Osteocyte (in vitro differentiated cells): ENCODE measurements at places on chromosomes 1 and 21. TPM values are rescaled to one million over a fixed set of nuclear protein-coding genes. Genes with fewer than 3 reads are reported as not detected.
A peak's percentile ranks its signal among the peaks of the same experiment; 100 is the strongest.

GRCh38 chr1:98073823-98074222, 153.0 kb upstream of the DPYD start:
- H3K4me3 ChIP-seq, result no peak overlapping the region
- no peaks in the 10 kb centered on the region for H3K36me3 ChIP-seq
- DNase-seq, result no peak
- peaks cover 28% of the 10 kb centered on the region for H3K4me1 ChIP-seq
- H3K27me3 ChIP-seq, result no peaks in the 10 kb centered on the region

GRCh38 chr1:230286890-230287269, 139.3 kb downstream of the PGBD5 start:
- H3K4me1 ChIP-seq, result no peaks in the 10 kb centered on the region
- H3K4me3 ChIP-seq, result no peak overlapping the region
- peaks cover 13% of the 10 kb centered on the region for H3K36me3 ChIP-seq
- DNase-seq, result no peak
- peaks cover 2% of the 10 kb centered on the region for H3K27me3 ChIP-seq
- H3K27ac ChIP-seq, result no peak overlapping the region

DNA sequence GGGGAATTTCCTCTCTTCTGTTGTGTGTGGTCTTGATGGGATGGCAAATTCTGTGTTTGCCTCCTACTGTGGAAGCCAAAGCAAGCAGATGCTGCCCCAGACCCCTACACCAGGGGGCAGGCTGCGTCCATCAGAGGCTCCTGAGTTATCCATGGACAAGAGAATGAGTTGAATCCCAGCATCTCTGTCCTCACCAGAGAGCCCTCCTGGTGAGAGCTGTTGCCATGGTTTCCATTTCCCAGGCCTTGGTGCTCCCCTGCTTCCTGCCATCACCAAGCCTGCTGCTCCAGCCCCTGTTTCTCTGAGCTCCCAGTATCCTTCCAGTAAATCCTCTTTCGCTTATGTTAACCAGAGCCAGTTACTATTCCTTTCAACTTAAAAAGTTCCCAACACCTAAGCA, 20.4 kb upstream of the GNG12 start:
- no peak overlapping the region for H3K27ac ChIP-seq
- no peaks in the 10 kb centered on the region for H3K36me3 ChIP-seq
- no peak overlapping the region for H3K4me3 ChIP-seq
- peaks cover 25% of the 10 kb centered on the region for H3K4me1 ChIP-seq
- peak; percentile 91 for DNase-seq

DNA sequence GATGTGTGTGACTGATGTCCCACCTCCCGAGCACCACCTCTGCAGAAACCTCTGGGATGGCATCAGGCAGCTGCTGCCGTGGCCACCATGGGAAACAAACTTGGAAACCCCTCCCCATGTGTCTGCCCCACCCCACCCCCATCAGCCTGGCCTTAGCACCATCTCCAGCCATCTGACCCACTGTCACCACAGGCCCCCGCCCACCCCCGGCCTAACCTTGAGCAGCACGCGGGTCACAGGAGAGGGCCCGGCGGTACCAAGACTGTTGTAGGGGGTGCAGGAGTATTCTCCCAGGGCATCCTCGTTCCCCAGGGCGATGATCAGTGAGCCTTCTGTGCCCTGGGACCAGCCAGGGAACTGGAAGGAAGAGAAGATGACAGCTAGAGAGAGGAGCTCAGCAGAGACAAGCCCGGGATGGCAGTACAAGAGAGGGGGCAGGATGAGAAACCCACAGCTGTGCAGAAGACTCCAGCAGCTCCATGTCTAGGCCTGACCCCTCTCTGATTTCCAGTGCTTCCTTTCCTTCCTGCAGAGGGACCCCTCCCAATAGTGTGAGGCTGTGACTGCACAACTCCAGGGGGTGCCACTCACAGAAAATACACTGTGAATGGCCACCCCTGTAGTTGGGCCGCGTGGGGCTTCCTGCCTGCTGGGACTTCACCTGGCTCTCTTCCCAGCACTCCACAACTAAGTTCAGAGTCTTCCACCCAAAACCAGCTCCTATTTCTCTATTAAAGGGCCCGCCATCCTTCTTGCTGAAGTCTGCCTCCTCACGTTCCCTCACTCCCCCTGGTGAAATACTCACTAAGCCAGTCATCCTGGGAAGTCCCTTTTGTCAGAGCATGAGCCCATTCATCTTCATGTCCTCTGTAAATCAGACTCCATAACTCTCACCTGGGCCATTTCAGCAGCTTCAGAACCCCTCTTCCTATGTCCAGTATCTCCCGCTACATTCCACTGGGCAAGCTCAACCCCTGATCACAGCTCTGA, 7.3 kb upstream of the TAGLN2 start:
- DNase-seq, result no peak
- no peak overlapping the region for H3K27ac ChIP-seq
- H3K4me3 ChIP-seq, result no peak overlapping the region
- no peaks in the 10 kb centered on the region for H3K4me1 ChIP-seq
- peaks cover 9% of the 10 kb centered on the region for H3K27me3 ChIP-seq
- no peaks in the 10 kb centered on the region for H3K36me3 ChIP-seq

DNA sequence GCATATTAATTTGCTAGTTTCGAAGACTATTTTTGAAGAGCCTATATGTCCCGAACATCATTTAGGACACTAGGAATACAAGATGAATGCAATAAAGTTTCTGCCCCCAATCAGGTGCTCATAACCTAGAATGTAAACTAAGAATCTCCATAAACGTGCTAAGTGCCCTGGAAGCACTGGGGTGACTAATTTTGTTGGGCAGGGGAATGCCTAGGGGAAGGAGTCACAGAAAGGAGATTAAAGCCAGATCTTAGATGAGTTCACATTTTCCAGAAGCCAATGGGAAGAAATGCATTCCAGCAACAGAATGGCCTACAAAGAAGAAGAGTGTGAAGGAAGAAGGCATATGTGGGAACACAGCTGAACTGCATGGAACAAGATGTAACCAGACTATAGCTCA, 19.5 kb downstream of the SCYL3 start:
- H3K4me3 ChIP-seq, result no peak overlapping the region
- H3K27ac ChIP-seq, result no peak overlapping the region
- peaks cover 74% of the 10 kb centered on the region for H3K36me3 ChIP-seq
- H3K4me1 ChIP-seq, result peaks cover 13% of the 10 kb centered on the region

GRCh38 chr1:7300893-7301663, 470.0 kb upstream of the VAMP3 start:
- peaks cover 2% of the 10 kb centered on the region for H3K36me3 ChIP-seq
- peaks cover 59% of the 10 kb centered on the region for H3K4me1 ChIP-seq
- DNase-seq, result peak; percentile 32
- peak overlapping the region; percentile 95 for H3K27ac ChIP-seq
- H3K4me3 ChIP-seq, result no peak overlapping the region
- no peaks in the 10 kb centered on the region for H3K27me3 ChIP-seq

DNA sequence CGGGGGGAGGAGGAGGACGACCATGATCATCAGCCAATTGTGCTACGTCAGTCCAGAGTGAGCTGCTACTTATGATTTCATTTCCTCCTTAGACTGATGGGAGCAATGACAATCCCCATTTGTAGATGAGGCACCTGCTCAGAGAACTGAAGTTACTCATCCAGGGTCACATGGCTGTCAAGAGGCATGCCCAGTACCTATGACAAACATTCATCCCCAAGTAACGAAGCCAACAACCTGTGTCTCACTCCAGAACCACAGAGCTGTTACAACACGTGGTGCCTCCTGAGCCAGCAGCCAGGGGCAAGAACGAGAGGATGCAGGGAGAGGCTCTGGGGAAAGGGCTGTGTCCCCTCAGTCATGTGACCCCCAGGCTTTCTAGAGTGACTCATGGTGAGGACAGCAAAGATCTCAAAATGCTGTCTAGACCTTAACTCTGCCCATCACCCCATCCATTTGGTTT, 93.6 kb downstream of the SIM2 start:
- H3K4me1 ChIP-seq, result no peaks in the 10 kb centered on the region
- H3K27ac ChIP-seq, result no peak overlapping the region
- H3K36me3 ChIP-seq, result peaks cover 15% of the 10 kb centered on the region
- no peak for DNase-seq

DNA sequence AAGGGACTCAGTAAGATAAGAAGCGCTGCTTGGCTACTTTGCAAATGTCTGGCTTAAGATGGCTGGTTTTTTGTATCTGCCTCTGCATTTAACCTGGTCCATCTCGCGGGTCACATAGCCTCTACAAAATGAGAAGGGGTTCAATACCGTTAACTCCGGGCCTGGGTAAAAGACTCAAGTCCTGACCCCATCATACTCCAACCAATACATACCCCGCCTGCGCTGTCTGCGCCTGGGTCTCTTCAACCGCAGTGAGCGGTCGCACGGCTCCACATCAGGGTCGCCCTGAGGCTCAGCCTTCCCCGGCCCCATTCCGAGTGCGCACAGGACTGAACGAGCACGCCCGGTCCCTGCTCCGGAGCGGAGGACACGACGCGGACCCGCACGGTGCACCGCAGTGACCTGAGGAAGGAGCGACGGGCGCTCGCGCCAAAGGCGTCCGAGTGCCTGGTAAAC, 558 bp upstream of the PGD start:
- no peak for DNase-seq
- H3K36me3 ChIP-seq, result peaks cover 11% of the 10 kb centered on the region
- no peaks in the 10 kb centered on the region for H3K27me3 ChIP-seq
- H3K4me1 ChIP-seq, result peaks cover 39% of the 10 kb centered on the region

- H3K27ac ChIP-seq, result peak overlapping the region; percentile 63
- H3K4me1 ChIP-seq, result peaks cover 22% of the 10 kb centered on the region
- H3K36me3 ChIP-seq, result no peaks in the 10 kb centered on the region
- DNase-seq, result no peak
- H3K4me3 ChIP-seq, result no peak overlapping the region
These were observed 15.4 kb downstream of the EFNA3 start for GRCh38 chr1:155093911-155094621.

DNA sequence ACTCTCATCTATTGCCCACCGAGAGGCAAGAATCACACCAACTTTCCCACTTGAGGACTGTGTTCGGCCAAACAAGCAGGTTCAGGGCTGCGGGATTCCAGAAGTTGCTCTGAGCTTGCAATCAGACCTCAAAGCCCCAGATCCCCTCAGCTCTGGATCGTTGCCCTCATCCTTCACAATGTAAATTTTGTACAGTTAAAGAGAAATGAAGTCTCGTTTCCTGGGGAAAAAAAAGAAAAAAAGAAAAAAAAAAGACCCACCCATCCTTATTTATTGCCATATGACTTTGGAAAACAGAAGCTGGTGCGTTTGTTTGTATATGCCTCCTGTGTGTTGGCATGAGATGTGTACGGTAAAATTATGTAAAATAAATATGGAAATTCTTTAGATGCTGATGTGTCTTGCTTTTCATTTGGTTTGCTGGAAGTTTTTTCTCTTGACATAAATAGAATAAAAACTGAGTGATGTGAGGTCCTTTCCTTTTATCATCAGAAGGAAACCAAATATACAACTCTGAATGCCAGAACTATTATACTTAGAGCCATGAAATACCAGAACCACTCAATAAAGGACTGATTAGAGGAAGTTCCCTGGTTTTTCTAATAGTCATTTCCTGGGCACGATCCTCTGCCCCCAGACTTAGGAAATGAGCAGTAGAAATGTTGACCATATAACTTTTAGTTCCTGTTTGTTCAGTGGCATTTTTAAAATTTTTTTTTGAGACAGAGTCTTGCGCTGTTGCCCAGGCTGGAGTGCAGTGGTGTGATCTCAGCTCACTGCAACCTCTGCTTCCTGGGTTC, 48.7 kb downstream of the LHX4 start:
- no peak overlapping the region for H3K4me3 ChIP-seq
- H3K4me1 ChIP-seq, result no peaks in the 10 kb centered on the region
- H3K27me3 ChIP-seq, result no peaks in the 10 kb centered on the region
- H3K36me3 ChIP-seq, result peaks cover 23% of the 10 kb centered on the region
- no peak overlapping the region for H3K27ac ChIP-seq

DNA sequence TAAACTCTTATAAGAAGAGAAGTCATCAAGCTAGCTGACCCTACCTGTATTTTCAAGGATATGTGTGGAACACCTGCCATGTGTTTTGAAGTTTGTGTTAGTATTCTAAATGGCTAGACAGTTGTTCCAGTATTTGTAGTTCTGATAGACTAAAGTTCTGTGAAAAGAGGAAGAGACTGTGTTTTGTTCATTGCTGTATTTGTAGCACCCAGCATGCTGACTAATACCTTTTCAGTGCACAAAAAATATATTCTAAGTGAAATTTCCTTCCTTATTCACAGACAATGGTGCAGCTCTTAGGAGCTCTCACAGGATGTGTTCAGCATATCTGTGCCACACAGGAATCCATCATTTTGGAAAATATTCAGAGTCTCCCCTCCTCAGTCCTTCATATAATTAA, 8.2 kb upstream of the METTL18 start:
- no peaks in the 10 kb centered on the region for H3K27me3 ChIP-seq
- no peak overlapping the region for H3K4me3 ChIP-seq
- H3K36me3 ChIP-seq, result peaks cover 5% of the 10 kb centered on the region
- H3K27ac ChIP-seq, result no peak overlapping the region
- no peak for DNase-seq

DNA sequence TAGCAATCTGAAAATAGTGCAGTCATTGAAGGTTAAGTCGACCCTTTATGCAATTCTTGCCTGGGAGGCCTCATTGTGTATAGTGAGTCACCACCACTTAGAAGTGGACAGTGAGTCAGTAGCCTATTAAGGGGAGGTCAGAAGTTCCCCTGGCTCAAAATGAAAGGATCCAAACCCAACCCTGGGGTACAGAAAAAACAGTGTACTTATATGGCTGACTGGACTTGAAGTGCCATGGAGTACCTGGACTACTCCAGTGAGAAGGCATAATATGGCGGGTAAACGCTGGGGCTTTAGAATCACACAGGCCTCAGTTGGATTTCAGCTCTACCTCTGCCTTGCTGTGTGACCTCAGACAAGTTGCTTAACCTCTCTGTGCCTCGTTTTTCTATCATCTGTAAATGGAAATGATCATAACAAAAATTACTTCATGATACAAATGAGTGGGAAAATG, 2.2 kb upstream of the BCL9 start:
- peak overlapping the region; percentile 85 for H3K27ac ChIP-seq
- H3K27me3 ChIP-seq, result peaks cover 16% of the 10 kb centered on the region
- no peaks in the 10 kb centered on the region for H3K36me3 ChIP-seq
- no peak for DNase-seq
- H3K4me1 ChIP-seq, result peaks cover 36% of the 10 kb centered on the region

DNA sequence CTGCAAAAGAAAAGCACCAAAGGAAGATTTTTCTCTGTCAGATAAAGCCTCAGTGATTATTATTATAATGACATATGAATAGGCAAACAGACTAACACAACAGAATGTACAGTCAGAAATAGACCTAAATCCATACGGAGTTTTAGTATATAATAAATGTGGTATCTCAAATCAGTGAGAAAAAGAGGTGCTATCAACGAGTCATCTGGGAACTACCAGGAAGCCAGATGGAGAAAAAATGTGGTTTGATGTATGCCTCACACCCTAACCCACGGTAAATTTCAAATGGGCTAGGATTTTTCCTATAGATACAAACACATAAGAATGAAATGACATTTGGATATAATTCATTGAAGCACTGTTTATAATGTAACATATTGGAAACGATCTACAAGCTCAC, 110.3 kb downstream of the ODF2L start:
- no peak overlapping the region for H3K4me3 ChIP-seq
- H3K4me1 ChIP-seq, result no peaks in the 10 kb centered on the region
- peaks cover 16% of the 10 kb centered on the region for H3K27me3 ChIP-seq

The TMEM61 gene
- total RNA-seq, result not detected in 2 replicates

The PTPN22 gene
- not detected in 2 replicates for total RNA-seq

The FAAH gene
- 12.2 and 15.3 TPM in 2 replicates for total RNA-seq

The FCGR2B gene
- total RNA-seq, result not detected in 2 replicates

The HMCN1 gene
- total RNA-seq, result 91.4 and 95.9 TPM in 2 replicates

The IFI44 gene
- 14.2 and 19.7 TPM in 2 replicates for total RNA-seq

The ALDH9A1 gene
- total RNA-seq, result 37.1 and 43.3 TPM in 2 replicates

The ELF3 gene
- 0.26 and 0.56 TPM in 2 replicates for total RNA-seq

The CLDN8 gene
- total RNA-seq, result not detected in 2 replicates

The DSCAM gene
- not detected in 2 replicates for total RNA-seq
